ENCODE measurements at places on chromosomes 5 and 9.

DNA sequence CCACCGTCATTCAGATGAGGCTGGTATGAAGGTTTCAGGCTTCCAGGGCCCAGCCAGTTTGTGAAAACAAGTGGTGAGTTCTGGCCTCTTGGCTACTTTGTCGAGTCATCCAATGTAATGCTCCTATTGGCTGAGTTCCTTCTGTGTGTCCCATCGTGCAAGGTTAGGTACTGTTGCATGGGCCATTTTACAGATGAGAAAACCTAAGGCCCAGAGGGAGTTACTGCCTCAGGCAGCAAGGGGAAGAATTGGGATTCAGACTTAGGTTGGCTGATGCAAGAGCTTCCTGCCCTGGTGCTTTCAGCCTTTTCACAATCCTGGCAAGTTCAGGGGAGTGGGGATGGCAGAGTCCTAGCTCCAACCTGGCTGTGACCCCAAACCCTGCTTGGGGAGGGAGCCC is 17.4 kb upstream of the PITX1 start:
- no peak for DNase-seq

DNA sequence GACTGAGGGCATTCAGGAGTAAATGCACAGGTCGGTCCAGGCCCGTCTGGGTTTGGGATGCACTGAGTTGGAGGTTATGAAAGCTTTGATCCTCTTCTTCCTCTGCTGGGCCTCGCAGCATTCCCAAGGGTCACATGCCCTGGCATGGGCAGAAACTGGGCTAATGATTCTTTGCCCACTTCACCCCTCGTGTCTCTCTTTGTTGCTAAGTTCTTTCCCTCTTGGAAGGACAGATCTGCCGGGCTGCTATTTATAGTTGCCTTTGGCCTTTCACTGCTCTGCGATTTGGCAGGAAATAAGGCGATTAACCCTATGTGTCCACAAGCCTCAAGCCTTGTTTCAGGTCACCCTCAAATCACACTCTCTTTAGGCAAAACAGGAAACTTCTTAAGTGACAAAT is 66.9 kb downstream of the ENTREP1 start:
- DNase-seq: no peak

DNA sequence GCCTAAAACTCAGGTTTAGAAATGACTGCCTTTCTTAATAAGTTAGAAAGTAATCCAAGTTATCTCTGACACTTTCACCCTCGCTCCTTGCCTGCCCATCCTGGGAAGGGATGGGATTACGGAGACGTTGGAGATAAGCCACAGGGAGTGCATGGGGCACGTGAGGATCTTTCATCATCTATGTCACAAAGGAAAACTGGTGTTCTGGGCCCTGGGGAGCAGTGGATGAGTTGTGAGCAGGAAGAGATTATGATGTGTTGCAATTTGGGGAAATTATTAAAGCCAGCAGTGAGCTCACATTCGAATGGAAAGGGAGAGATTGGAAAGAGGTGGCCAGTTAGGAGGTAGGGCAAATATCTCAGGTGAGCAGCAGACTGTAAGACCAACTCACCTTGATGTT is 12.8 kb downstream of the AFAP1L1 start:
- DNase-seq: no peak

DNA sequence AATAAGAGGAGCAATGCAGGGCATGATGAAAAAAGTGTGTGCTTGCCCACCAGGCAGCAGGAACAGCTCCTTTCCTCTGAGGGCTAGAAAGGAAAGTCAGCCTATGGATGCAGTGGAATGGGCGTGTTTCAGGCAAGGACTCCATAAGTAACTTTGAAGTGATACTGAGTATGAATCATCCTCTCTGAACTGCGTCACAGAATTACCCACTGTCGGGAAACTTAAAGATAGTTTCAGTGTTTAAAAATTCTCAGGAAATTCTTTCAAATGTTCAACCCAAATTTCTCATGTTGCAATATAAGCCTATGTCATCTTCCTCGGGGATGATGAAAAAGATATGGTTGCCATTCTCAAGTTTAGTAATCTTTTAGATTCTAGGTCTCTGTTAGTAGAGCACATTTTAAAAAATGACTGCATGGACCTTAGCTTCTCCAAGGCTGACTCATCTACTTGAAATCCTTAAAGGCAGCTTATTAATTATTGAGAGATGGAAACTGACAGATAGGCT is 27.7 kb downstream of the PTCD2 start:
- DNase-seq: no peak

GRCh38 chr9:128552744-128553440 is 505 bp downstream of the SPTAN1 start:
- DNase-seq: peak; percentile 56

DNA sequence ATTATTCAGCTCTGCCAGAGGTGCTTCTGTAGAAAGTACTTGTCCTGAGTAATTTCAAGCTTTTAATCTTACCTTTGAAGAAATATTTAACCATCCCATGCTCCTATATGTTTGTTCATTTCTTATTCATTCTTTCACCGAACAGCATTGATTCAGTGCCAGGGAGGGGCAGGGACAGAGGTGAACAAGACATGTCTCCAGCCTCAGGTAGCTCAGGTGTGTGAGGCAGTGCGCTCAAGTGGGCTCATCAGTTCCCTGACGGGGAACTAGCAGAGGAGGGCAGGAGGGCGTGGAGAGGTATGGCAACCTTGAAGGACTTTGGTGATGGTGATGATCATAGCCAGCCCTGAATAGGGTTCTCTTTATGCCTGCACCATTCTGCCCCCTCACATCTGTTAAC is 25.9 kb downstream of the ERGIC1 start:
- DNase-seq: no peak

DNA sequence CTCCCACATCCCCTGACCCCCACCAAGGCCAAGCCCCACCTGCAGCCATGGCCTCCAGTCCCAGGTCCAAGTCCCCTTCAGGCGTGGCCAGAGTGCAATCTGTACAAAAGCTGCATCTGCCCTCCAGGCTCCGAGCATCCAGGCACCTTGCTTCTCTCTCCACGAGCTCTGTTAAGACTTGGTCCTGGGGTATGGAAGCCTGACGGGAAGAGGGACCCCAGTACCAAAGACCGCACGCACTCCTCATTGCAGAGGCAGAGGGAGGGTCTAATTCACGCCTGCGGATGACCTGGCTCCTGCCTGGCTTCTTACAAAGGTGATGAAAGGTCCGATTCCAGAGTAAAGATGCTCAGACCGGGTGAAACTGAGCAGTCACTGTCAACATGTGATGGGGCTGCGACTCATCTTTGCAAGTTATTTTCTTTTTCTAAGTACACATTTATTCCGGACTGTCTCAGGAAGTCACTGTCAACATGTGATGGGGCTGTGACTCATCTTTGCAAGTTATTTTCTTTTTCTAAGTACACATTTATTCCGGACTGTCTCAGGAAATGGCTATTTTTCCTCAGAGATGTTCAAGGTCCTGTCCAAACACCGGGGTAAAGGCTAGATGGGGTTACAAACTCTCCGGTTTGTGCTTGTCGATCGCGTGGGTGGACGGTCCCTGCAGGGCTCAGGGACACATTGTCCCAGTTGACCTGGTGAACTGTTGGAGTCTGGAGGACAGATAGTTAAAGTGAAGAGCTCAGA is 252.0 kb upstream of the IRX4 start:
- no peak for DNase-seq

DNA sequence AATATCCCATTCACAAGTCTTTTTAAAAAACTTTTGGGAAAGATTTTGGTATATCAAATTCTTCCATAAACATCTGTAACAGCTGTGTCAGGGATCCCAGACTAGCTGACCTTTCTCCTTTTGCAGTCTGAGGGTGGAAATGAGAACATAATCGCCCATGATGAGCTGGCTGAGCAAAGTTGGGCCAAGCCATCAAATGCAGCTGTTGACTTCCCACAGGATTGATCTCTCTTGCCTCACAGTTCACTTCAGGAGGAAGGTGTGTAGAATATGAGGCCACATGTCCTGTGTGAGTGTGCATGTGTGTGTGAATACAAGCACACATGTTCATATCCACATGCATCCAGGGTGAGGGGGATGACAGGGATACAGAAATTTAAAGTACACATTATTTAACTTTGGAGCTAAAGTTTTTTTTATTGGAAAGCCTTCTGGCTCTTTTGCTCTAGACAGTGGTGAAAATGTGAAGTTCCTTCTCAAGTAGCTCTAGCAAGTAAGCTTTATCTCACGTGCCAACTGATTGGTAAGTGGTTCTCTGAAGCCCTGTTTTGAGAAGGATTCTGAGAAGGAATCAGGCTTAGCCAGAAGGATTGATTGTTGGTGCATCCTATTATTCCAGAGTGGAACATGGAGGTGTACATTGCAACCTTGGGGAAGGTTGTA is 468.8 kb upstream of the DMAC1 start:
- DNase-seq: no peak

GRCh38 chr9:78592811-78593210 is 295.9 kb downstream of the PSAT1 start:
- DNase-seq: no peak

DNA sequence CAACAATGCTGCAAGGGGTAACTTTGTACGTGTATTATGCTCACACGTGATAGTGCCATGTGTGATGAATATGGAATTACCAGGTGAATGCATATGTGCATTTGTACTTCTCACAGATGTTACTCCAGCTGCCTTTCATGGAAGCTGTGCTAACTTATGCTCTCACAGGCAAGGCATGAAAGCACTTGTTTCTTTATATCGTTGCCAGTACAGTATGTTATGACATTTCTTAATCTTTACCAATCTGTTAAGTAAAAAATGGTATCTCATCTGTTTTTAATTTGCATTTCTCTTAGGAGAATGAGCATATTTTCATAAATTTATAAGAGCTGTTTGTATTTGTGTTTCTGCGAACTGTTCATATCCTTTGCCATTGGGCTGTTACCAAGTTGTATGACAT is 311.8 kb upstream of the DMRT1 start:
- no peak for DNase-seq

GRCh38 chr9:138117836-138118235 is 240.3 kb downstream of the CACNA1B start:
- DNase-seq: no peak

Data from SW480 (cell line).